GM06990 (cell line): ENCODE measurements at places on chromosomes 2 and 18.
A peak's percentile ranks its signal among the peaks of the same experiment; 100 is the strongest.

DNA sequence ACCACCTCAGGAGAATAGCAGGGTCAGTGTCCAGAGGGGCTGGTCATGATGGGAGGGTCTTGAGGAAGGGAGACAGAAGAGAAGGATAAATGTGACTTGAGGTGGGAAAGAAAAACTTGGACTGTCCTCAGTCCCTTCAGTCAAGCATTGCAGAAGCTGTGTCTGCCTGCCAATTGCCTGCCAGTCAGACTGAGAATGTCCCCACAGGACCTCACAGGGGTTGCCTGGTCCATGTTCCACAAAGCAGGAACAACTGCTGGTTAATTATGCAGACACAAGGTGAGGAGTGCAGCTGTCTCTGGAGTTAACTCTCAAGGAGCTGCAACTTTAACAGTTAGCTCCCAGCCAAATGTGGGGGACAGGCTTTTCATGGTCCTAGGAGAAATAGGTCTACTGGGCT is 75.7 kb downstream of the TRIM43 start:
- no peak for DNase-seq

GRCh38 chr2:38835990-38836389 is 39.7 kb downstream of the DHX57 start:
- DNase-seq = peak; percentile 67

DNA sequence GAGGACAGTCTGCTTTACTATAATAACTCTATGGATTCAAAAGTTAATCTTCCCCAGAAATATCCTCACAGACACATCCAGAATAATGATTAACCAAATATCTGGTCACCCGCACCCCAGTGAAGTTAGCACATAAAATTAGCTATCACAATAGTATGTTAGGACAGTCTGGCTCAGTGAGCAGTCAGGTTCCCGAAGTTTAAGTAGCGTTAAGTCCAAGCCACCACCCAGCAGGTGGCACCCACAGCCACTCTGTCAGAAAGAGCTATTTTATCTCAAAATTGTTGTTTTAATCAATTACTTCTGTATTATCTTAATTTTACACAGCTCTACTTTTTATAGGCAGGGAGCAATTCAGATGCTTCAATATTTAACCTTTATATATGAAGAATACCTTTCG is 537.5 kb downstream of the MBD2 start:
- DNase-seq = no peak

- no peak for DNase-seq
These were observed 36.9 kb upstream of the ITM2C start for GRCh38 chr2:230827774-230828271.

DNA sequence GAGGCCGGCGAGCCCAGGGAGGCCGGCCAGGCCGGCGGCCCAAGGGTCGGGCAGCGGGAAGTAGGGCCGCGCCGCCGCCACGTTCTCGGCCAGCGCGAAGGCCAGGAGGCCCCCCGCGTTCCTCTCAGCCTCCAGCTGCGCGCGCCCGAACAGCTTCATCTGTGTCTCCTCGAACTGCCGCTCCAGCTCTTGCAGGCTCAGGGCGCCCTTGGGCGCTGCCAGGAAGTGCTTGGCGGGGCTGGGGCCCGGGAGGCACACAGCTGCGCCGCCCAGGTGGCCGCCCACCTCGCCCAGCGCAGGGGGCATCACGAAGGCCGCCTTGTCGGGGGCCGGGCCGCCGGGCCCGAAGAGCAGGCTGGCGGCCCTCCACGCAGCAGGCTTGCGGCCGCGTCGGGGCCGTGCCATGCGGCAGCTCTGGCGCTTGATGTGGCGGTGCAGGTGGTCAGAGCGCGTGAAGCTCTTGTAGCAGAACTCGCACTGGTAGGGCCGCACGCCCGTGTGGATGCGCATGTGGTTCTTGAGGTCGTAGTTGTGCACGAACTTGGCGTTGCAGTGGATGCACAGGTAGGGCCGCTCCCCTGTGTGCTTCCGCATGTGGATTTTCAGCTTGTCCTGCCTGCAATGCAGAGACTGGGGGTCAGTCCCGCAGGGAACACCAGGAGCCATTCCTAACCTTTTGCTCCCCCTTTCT is 99.0 kb upstream of the SMAD2 start:
- DNase-seq = no peak

DNA sequence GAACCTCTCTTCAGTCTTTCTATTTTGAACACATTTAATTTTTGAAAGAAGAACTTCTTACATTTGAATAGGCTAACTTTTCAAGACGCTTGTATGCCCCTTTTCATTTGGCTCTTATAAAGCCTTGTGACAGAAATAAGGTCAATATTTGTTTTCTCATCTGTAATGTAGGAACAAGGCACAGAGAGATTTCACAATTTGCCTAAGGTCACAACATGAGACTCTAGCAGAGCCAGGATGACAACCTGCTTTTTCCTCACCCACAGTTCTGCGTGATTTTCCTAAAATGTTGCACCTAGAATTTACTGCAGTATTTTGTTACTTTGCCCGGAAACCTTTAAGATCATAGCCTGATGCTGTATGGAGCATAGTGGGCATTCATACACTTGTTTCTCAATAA is 67.4 kb downstream of the TXNL1 start:
- no peak for DNase-seq

GRCh38 chr18:49698525-49699025 is 114.8 kb downstream of the ACAA2 start:
- DNase-seq = no peak

- DNase-seq = no peak
These were observed 74.2 kb downstream of the LPIN1 start for GRCh38 chr2:11820650-11821049.
